ENCODE measurements at places on chromosomes 13 and 19.

DNA sequence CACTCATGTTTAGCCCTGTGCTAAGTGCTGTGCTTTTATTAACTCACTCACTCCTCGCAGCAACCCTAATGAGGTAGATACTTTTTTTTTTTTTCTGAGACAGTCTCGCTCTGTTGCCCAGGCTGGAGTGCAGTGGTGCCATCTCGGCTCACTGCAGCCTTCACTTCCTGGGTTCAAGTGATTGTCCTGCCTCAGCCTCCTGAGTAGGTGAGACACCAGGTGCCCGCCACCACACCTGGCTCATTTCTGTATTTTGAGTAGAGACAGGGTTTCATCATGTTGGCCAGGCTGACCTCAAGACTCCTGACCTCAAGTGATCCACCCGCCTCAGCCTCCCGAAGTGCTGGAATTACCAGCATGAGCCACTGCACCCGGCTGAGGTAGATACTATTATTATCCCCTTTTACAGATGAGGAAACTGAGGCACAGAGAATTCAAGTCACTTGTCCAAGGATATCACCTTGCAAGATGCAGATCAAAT is 2.5 kb downstream of the ITPKC start:
- no peak for DNase-seq

DNA sequence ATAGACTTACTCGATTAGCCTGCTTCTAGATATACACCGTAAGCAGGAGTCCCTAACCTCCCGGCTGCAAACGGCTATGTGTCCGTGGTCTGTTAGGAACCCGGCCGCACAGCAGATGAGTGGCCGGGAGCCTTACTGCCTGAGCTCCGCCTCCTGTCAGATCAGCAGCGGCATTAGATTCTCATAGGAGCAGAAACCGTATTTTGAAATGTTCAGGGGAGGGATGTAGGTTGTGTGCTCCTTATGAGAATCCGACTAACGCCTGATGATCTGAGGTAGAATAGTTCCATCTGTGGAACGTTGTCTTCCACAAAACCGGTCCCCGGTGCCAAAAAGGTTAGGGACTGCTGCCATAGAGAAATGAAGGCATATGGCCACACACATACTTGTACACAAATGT is 1491.9 kb downstream of the SLITRK5 start:
- peak; percentile 54 for DNase-seq

- DNase-seq, result no peak
Observed at GRCh38 chr13:68944272-68944671, 1163.4 kb upstream of the ATXN8OS start.

DNA sequence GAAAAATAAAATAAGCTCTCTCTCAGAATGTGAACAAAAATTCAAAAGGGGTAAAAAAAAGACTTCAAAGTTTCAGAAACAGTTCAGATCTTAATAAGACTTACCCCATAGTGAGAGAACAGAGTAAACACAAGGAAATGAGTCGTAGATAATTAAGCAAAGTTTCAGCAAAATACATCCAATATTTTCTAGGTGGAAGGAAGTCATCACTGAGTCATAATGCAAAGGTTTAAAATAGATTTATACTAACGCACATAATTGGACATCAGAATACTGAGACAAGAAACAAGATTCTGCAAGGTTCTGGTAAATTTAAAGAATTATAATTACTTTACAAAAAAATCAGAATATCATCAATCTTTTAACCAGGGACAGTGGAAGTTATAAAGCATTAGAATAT is 1370.7 kb upstream of the ATXN8OS start:
- no peak for DNase-seq

GRCh38 chr19:41537789-41538188 is 38.2 kb upstream of the CEACAM21 start:
- no peak for DNase-seq

Measured in NCI-H1048 (cell line).